ENCODE measurements at places on chromosomes 1 and 21.

- DNase-seq = no peak
Observed at GRCh38 chr1:209444961-209445360, 138.6 kb upstream of the CAMK1G start.

DNA sequence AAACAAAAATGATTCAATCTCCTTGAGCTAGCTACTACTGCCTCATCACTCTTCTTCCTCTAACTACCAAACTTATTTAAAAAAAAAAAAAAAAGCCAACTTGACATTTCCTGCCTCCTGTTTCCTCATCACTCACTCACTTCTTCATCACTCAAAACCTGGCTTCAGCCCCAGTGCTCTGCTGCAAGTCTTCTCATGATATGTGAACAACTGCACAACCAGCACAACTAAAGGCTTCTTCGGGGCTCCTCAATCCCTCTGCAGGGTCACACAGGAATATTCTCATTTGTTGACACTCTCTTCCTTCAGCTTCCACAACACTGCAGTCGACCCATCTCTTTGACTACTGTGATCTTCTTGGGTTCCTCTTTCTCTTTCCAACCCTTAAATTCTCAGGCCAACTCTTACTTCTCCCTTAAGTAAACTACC, 7.6 kb downstream of the MTF1 start:
- no peak for DNase-seq

DNA sequence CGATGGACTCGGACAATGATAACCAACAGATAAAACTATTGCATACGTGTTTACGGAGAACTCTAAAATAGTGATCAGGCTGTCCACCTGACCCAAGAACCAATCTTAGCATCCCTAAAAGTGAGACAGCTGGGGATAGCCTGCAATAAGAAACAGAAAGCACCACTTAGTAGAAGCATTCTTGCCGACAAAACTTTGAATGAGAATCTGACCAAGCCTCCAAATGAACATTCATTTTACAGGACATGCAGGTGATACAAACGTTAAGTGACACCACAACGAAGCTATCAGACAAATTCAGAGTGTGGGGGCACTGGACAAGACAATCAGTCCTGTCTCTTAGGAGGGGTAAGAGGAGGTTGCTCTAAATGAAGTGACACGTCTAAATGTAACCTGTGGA, 1.2 kb downstream of the PSMG1 start:
- DNase-seq = no peak

GRCh38 chr1:226736908-226737818, 1.9 kb downstream of the ITPKB start:
- DNase-seq = peak; percentile 48

DNA sequence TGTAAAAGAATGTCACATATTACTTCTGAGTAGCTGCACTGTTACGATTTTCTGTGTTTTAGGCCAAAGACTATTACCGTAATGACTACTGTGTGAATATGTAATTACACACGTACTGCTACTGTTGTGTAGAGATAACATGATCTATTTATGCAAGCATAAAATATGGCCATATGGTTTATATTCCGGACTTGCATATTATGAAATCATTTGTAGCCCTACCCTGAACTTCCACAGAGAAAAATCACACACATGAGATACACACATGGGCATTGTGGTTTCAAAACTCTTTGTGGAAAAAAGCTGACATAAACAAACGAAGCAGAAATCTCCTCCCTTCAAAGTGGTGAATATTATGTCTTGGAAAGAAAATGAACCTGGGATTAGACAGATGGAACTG, 373.0 kb upstream of the ADAMTS5 start:
- peak; percentile 89 for DNase-seq

GRCh38 chr1:167587872-167588271, 34.3 kb upstream of the CREG1 start:
- DNase-seq = no peak

GRCh38 chr1:50658459-50659076, 235.3 kb upstream of the DMRTA2 start:
- DNase-seq = no peak

DNA sequence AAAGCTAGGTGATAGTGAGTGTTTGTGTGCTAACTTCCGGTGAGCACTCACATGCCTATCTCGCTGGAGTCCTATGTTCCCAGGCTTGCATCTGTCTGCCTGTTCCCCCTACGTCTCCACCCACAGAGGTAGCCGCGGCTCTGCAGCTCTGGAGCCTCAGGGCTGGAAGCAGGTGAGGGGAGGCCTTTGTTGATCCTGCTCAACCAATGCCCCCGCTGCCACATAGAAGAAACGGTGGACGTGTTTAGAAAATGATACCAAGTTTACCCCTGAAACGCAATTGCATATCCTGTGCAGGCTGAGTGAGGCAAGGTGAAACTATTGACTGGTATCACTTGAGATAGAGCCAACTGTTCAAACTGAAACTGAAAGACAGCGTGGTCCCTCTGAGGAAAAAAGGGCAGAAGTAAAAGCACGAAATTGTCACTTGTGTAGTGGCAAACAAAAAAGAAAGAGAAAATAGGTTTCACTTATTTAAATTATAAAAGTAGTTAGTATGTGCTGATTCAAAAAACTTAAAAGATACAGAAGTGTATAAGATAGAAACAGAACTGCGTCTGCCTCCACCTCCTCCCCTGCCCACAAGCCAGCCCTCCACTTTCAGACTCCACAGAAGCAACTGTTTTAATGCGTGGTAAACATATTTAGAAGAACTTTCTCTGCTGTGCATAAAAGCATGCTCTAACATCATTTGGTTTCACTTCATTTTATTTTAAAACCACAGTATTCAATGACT, 38.6 kb upstream of the ETS2 start:
- no peak for DNase-seq

DNA sequence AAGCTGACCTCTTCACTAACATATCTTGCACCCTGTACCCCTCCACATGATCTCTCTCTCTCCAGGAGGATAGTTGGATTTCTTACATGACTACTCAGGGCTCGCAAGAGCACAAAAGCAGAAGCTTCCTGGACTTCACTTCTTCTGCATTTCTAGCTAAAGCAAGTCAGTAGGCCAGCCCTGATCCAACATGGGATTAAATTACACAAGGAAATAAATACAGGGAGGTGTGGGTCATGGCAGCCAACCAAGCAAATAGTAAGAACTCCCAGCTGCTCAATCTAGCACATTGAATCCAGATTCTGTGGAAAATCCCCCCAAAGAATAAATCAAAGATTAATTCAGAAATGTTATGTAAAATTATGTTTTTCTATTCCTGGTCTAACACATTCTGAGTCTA, 33.3 kb downstream of the KLHDC7A start:
- DNase-seq = no peak

DNA sequence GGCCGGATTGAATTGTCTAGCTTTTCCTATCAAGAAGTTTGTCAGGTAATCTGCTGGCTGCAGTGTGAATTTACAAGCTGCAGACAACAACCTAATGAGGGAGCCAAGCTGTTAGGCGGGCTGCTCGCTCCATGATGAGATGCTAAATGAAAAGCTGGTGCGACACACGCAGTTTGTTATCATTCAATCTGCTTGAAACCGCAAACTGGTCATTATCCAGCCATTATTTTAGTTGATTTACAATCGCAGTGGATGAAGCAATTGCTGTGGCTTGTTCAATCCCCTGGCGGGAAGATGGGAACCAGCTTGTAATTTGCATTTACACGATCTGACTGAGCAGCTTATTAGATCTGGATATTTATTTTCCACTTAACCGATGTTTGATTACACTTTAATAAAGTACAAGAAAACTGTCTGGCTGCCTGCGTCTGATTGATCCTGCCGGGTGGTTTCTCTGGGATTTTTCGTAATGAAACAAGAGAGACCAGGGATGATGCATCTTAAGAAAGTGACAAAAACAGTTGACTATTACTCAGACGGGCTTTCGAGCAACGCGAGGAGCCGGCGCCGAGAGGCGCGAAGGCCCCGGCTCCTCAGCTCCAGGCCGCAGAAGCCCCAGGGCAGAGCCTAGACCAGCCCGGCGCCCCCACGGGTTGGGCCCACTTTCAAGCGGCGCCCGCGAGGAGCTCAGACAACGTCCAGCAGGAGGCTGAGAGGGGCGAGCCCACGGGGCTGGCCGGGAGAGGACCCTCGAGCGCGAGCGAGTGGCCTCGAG, 118.0 kb upstream of the BARHL2 start:
- peak; percentile 51 for DNase-seq

GRCh38 chr1:233240829-233241682, 54.5 kb downstream of the PCNX2 start:
- peak; percentile 57 for DNase-seq

- DNase-seq = no peak
Observed at GRCh38 chr1:212587016-212587887, 21.3 kb upstream of the ATF3 start.

DNA sequence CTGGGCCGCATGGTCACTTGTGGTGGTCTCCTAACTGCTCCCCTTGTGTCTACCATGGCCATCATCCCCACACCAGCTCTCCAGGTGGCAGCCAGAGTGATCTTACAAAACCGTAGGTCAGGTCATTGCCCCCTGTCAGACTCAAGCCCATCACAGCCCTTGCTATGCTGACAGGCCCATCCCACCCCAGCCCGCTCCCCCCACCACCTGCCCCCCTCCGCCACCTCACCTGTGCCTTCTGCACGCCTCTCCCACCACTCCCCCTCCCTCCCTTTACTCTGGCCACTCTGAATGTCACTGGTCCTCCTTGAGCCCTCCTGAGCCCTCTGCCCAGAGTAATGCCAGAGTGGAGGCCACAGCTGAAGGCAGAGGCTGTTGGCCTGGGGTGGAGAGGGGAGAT, 28.5 kb downstream of the TEX35 start:
- no peak for DNase-seq

- no peak for DNase-seq
Observed at GRCh38 chr1:162111572-162111971, 42.1 kb downstream of the NOS1AP start.

DNA sequence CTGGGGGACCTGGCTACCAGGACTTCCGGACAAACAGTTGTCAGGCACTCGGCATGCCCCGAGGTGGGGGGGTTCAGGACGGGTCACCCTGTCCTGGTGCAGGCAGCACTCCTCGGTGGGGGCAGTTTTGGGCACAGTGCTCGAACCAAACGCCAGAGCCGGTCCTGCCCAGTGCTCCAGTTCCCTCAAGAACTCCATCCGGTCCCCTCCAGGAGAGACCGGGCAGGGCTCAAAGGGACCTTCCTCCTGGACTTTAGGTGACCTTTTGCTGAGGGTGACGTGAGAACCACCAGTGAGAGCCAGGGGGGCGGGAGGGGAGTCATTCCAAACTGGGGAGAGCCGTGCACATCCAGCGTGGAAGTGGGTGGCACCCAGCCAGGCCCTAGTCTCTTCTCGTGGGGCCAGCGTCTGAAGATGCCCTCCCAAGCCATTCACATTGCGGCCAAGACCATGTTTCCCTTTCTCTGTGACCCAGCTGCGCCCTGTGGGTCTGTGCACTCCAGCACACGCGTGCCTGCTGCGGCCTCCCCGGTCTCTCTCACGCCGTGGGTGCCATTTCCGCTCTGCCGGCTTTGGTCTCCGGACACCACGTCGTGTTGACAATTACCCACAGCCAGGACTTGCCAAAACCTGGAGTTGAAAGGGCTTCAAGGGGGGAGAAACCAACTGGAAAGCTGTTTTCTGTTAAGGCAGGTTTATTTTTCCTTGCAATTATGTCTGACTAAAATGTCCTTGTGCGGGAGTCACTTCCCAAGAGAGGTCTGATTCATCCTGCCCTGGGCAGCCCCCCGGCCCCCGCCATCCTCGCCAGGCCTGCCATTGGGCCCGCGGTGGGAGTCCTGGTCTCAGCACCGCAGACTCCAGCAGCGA, 178.8 kb upstream of the ARHGEF16 start:
- no peak for DNase-seq

DNA sequence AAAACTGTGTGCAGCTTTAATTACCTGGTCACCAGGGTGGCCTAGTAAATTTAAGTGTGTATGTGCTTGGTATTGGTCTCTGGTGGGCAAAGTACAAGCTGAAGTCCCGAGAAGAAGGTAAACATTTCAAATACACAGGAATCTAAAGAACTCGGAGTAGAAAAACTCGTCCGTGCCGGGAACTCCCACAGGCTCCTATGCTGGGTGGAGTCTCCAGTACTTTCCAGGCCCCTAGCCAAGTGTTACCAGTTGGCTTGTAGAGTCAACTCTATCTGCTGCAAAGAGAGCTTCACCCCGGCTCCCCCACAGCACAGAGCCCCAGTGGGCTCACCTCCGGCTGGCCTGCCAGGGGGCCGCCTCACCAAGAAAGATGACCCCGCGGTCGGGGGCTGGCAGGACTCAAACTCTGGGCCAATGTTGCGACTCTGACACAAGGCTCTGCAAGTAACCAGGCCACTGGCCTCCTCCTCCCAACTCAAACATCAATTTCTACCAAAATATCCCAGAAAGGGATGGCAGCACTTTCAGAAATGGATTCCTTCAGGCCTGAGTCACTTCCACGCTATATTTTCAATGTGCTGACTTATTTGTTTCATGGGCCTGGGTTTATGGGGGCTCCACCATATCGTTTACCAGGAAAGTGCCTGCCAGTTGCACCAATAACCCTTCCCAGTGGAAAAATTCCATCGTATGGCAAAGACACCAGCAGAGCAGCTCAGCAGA, 73.9 kb downstream of the SLC66A1 start:
- DNase-seq = no peak

- DNase-seq = no peak
Observed at GRCh38 chr1:186611156-186611555, 69.1 kb downstream of the PTGS2 start.

DNA sequence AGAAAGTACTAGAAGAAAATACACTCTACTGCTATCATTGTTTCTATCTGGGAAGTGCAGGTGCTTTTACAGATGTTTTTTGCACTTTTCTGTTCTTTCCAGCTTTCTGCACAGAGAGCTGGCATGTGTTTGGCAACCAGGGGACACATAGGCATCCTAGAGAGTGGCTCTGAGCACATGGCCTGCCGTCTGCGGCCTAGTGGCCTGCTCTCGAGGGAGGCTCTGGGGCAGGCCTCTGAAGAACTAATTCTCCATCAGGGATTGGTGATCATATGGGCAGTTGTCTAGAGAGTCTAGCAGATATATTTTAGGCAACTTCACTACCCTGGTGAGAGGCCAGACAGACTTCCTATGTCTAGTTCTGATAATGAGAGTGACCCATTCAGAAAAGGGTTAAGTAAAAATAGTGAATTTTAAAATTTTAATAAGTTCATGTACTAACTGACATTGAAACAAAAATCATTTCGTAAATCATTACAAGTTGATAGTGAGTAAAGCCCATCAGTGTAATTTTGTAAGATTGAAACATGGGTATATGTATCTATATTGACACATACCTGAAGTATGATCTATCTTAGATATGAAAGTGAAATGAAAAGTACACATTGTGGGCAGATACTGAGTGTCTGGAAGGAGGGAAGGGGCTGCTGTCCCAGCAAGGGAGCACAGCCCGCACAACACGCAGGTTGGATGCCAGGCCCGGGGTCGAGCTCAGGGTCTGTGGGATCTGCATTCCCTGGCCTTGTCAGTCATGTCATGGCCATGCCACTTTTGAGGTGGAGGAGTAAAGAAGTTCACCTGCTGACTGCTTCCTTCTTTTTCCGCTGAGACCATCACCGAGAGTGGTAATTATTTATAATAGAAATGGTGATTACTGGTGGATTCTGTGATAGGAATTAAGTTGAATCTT, 79.8 kb downstream of the PCBP3 start:
- DNase-seq = no peak

- DNase-seq = no peak
Observed at GRCh38 chr21:34363733-34364132, at the start of gene KCNE2. Gene KCNE2, plus strand, starts transcription at chr21:34364006. Its CDS starts 6,473 bp downstream, at chr21:34370479.

- DNase-seq = no peak
Observed at GRCh38 chr1:162566870-162567269, 5.3 kb downstream of the UAP1 start.

All from NCI-H1694 (cell line).